ENCODE measurements at places on chromosomes 5 and 9.

- DNase-seq: no peak
Measured at GRCh38 chr5:109373932-109374331, 35.8 kb downstream of the PJA2 start.

DNA sequence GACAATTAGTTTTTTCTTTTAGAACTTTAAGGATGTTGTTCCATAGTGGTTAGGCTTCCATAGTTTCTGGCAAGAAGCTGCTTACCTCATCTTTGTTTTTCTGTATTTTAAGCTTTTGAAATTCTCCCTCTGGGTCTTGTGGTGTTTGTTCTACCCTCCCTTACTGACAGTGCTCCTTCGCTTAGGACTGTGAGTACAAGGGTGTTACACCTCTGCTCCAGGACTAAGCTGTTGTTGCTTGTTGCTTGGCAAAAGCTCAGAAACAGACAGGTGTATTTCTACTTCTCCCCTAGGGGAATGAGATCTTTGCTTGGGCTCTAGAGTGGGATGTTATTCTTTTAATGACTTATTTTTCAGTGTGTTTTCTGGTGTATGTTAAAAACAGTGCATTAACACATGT, 225.2 kb downstream of the WDR70 start:
- DNase-seq: no peak

- no peak for DNase-seq
Measured at GRCh38 chr5:142664067-142664466, 21.8 kb downstream of the FGF1 start.

DNA sequence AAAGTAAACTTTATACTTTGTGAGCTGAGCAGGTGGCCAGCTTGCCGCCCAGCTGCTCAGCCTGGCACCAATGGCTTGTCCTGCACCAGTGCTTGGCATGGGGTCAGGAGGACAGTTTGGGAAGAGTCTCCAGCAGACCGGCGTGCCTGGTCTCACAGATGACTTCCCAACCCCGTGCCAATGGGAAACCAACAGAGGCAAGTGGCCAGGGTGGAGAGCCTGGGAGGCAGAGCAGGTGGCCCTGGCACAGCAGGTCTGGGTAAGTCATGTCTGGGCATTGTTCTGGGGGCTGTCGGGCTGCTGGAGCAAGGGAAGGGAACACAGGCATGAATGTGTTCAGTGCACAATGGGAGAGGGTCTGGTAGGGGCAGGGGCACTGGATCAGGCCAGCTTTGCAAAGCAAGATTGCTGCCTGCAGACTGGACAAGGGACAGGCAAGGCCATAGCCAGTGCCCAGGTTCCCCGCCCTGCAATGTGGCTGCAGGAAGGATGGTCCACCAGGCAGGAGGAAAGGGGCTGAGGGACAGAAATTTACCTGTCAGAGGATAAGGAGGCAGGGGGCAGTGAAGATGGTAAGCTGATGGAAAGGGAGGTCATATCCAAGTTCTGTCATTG, 76.2 kb upstream of the ALDH1B1 start:
- DNase-seq: no peak

DNA sequence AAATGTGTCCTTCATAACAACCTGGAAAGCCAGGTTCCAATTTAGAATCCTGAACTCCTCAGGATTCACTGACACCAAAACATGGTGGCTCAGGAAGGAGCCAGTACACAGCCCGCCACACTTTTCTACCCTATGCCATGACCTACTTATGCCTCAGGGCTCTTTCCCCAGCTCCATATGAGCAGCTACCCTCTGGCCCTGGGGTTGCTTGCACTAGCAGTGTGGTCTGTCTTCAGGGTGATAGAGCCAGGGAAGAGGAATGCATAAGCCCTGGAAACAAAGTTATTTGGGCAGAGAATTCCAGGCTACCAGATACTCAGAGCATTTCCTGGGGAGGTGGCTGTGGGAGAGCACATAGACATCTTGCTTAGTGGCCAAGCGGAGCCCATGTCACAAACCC, 15.0 kb upstream of the ECM2 start:
- DNase-seq: no peak

DNA sequence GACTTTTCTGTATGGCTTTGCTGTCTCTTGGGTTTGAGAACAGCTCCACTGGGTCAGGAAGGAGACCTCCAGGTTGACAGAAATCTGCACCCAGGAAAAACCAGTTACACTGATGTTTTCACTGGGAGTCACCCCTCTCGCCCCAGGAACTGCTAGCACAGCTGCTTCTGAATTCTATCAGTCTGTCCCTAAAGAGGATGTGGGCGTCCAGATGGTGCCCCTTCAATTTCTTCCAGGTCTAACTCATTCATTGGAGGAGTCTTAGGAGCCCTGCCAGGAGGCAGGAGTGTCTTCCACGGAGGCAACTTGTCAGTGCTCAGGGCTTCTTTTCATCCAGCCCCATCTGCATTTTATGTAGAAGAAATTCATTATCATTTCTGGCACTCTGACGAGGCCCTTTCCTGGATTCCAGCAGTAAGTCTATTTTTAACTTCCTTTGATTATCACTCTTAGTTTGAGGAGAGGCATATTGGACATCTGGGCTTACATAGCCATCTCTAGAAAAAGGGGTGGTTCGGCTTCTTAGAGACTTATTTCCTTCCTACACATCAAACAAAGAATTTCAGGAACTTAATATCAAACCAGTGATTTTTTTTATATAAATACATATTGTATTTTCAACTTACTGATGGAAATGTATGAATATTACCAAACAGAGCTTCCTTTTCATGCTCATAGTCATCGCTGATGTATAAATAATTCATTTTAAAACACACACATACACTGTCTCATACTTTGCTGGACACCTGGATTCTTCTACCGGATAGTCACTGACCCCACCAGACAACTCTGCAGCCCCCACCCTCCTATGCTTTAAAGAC, 148.8 kb downstream of the IRX2 start:
- DNase-seq: no peak

DNA sequence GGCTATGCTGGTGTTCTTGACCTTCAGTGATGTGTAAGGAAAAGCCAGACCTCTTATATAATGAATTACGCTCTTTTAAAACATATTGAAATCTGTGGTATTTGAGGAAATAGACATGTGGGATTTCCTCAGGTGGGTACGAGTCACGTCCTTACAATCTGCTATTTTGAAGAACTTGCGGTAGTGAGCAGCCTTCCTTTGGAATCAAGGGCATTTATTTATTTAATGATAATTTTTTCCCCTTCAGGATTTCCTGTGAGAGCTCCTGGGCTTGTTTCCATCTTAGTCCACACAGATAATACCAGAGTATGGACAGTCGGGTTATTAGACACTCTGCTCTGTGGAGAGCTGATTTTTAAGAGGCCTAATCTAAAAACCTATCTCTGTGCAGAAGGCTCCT, 167.9 kb downstream of the ARHGEF28 start:
- DNase-seq: no peak

DNA sequence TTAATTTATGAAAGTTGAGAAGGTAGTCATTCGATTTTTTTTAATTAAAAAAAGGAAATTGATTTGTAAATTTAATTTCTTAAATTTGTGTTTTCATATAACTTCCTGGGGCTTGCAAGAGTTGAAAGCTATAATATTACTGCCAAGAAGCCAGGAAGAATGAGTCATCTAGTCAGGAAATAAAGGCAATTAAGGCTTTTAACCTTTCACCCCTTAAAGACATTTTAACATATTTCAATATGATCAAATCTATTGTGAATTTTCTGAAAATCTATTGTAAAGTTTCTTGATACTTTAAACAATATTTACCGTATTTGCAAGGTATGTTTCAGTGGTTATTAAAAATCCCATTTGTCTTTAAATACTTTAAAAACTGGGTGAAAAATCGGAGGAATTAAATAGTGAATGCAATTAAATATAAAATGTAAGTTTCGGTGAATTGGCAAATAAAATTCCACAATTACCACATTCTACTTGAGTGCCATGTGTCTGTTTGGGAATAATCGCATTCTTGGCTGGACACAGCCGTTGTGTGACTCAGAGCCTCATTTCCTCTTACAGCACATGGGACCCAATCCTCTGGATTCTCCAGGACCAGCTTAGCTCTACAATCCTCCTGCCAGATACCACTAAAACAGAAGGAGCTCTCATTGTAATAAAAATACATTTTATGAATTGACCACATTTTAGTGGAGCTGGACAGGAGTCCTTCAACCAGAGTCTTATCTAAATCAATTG, 310.7 kb downstream of the HCN1 start:
- DNase-seq: no peak

GRCh38 chr5:44660251-44660650, 148.5 kb upstream of the MRPS30 start:
- no peak for DNase-seq

- DNase-seq: no peak
Measured at GRCh38 chr5:142253938-142254337, 70.9 kb downstream of the SPRY4 start.

DNA sequence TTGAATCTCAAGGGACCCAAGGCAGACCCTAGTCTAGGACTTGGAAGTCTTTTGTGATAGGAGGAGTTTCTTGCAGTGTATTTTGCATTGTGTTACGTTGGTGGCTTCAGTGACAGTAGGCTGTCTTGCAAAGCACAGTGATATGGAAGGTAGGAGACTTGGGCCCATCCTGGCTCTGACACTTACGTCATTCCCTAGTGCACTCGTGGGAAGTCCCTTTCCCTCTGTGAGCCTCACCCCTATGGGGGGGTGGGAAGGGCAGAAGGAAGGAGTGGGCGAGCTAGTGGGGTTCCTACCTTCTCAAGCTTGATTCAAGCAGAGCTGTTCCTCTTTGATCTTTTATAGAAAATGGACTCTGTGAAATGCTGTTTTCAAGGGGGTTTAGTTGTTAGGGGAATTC, 9.2 kb upstream of the TEX53 start:
- DNase-seq: no peak

- DNase-seq: peak; percentile 87
Measured at GRCh38 chr9:83219154-83219923, 156.4 kb upstream of the RASEF start.

- peak; percentile 11 for DNase-seq
Measured at GRCh38 chr5:123916345-123917121, 404.6 kb downstream of the CSNK1G3 start.

DNA sequence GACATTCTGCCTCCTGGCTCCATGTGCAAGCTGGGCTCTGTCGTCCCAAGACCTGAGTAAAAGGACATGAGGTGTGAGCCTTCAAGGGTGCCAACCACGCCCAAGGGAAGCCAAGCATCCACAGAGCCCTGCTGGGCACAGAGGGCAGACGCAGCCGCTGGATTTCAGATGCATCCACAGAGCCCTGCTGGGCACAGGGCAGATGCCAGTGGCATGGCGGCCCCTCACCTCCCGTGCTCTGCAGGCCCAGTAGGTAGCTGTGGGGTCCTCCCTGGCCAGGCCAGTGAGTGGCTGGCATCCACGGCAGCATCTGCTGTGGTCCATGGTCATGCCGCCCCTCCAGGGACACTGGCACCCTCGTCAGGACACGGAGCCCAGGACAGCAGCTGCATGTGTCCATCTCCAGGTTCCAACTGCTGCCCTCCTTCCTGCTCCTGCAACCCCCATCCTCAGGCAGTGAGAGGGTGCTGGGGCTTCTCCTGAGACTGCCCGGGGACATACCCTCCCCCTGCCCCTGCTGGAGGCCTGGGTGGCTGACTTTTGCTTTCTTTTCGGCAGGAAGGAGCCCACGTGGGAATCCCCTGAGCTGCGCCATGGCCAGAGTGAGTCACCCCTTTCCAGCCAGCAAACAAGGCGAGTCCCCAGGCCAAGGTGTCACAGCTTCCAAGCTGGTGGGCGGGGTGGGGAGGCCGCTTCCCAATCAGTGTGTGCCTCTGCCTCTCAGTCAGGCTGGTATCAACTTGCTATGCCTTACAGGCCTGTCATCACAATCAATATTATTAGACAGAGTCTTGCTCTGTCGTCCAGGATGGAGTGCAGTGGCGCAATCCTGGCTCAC, 4.0 kb upstream of the TRAF2 start:
- peak; percentile 11 for DNase-seq

- no peak for DNase-seq
Measured at GRCh38 chr5:59832577-59833301, 60.8 kb downstream of the PDE4D start.

DNA sequence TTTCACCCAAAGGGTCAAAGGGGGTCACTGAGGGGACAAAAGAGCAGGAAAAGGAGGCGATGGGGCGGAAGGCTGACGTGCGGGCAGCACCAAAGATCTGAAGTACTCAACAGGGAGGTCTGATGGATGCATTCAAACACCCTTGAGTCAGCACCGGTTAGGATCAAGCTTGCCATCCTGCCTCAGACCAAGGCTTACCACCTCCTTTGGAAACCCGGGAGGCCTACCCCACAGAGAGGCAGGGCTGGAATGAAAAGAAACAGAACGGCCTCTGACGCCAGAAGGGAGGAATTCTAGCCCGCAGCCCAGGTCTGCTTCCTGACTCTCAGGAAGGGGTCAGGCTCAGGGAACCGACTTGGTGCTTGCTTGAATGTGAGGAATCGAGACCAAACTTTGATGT, 125.6 kb downstream of the PAPPA start:
- no peak for DNase-seq

GRCh38 chr9:78026947-78027346, 4.7 kb downstream of the GNAQ start:
- no peak for DNase-seq

GRCh38 chr9:91654527-91654926, 230.9 kb upstream of the NFIL3 start:
- DNase-seq: no peak

Data from DMS153 (cell line).